ENCODE measurements at places on chromosomes 11 and 22.

GRCh38 chr22:38953577-38954413 lies 3.6 kb upstream of the APOBEC3A start:
- DNase-seq, result no peak

DNA sequence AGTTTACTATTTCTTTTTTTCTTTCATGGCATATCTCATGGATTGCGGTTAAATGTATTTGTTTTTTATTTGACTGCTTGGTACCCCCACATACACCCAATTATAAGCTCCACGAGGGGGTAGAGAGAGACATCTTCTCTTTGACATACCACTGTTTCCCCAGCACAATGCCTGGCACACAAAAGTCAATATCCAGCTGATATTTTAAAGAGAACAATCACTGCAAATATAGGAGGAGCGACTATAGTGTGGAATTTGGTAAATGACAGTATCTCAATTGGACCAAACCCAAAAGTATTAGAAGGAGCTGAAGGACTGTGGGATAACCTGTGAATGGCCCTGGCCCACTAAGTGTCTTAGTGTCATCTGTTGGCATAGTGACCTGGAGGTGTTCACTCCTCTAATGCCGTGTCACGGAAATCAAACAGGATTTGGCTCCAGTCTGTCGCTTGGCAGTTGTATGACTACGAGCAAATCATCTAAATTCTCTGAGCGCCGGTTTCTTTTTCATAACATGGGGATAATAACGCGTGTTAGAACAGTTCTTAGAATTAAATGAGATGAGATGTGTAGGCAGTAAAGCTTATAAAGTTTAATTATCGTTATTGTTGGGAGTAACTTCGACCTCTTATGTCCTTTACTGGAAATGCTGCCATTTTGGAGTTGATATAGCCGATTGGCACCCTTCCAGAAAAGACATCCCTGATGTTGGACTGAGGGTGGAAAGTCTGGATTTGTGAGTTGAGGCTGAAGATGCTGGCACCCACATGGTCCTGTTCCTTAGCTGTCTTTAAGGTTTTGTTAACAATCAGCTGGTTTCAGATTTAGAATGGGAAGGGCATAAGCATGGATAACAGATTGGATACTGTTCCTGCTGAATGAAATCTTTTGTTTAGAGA lies 144.5 kb downstream of the DBX1 start:
- no peak for DNase-seq

DNA sequence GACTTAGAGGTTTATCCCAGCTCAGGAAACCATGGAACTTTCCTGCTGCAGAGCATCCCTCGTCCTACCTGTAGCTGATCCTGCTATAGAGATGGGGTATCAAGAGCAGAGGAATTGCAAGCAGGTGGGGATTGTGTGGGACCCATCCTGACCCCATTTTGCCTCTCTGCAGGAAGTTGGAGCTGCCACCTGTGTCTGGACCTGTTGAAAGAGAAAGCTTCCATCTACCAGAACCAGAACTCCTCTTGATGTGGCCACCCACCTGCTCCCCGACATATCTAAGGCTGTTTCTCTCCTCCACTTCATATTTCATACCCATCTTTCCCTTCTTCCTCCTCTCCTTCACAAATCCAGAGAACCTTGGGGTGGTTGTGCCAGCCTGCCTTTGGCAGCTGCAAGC lies 3.0 kb upstream of the TIGD3 start:
- DNase-seq, result no peak

DNA sequence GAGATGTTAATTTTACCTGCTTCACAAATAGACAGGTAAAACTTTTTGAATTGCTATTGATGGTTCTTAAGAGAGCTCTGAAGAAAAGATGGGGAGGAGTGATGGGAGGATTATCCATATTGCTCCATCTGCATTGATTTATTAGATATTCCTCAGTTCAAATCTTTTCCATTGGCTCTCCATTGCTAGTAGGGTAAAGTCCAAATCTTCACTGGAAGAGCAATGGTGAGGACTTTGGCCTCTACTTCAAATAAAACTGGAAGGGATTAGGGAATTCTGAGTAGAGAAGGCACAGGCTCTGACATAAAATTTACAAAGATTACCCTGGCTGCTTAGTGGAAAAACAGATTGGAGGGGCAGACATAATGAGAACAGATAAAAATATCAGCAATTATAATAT lies 1024.1 kb downstream of the LRRC4C start:
- DNase-seq, result no peak

DNA sequence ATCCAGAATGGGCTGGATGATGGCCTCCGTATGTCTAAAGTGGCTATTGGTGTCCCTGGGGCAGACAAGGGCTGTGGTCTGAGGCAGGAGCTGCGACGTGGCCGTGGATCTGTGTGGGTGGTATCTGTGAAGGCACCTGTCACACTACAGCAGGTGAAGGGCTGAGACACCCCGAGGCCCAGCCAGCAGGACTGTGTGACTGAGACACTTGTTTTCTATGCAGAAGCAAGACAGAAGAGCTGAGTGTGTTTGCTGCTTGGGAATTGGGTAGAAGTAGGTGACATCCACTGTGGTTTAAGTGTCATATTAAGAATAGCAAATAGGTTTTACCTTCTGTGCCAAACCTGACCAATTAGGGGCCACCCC lies 35.0 kb downstream of the AMPD3 start:
- no peak for DNase-seq

DNA sequence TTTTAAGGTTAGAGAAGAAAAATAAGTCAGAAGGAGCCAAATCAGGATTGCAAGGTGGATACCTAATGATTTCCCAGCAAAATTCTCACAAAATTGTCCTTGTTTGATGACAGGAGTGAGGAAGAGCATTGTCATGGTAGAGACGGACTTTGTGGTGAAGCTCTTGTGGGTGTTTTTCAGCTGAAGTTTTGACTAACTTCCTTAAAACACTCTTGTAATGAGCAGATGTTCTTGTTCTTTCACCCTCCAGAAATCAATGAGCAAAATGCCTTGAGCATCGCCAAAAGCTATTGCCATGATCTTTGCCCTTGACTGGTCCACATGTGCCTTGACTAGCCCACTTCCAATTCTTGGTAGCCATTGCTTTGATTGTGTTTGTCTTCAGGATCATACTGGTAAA lies 20.0 kb downstream of the CALCB start:
- no peak for DNase-seq

DNA sequence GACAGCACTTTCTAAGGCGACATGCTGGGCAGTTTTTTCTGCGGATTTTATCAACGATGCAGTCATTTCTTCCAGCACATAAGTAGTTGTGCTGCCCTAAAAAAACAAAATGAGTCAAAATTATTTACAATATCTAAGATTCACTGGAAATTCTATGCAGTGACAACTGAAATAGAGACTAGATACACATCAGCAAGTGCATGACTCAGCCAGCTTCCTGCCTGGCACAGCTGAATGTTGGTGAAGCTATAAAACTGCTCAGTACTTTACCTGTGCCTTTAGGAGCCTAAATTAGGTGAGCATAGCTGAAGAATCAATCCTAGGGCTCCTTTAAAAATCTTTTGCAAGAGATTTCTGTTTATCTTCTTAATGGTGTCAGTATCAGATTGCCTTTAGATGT lies 37.8 kb downstream of the PGR start:
- no peak for DNase-seq

GRCh38 chr11:44943118-44943517 lies 7.6 kb downstream of the TP53I11 start:
- no peak for DNase-seq

- no peak for DNase-seq
Observed at GRCh38 chr22:46777609-46777970, 15.1 kb downstream of the TBC1D22A start.

DNA sequence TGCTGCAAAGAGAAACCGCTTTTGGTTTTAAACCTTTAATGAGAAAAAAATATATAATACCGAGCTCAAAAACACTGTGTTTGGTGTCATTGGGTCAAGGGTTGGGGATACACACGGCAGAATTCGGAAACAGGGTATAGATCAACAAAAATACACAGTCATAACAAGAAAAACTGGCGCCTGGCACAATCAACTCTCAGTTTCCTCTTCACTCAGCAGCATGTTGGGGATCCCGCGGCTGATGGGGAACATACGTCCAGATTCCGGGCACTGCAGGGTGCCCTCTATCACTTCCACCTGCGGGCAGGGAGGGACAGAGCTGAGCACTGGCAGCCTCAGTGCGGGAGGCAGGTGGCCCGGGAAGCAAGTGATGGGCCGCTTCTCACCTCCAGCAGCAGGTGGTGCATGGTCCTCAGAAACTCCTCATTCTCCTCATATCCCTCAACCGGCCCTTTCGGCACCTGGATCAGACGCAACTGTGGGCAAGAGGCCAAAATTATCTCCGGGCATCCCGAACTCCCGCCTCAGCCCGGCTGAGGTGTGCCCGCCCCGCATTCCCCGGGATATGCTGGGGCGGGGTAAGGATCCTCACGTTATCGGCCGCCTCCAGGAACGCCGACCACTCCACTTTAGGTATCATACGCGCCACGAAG lies 561 bp downstream of the TRMT112 start:
- DNase-seq, result no peak

DNA sequence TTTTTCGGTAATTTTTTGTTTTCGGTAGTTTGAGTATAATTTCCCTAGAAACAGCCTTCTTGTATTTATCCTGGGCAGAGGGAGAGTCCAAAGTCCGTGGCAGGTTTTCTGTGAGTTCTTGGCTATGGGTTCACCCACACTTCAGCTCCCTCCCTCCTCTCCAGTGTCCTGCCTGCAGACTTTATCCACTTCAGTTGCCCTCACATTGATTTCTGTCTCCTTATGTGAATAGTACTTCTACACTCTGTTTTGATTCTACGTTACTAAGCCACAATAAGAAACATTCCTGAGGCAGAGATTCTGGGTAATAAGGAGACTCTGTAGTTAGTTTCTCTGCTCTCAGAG lies 868.6 kb downstream of the METTL15 start:
- no peak for DNase-seq

- no peak for DNase-seq
Observed at GRCh38 chr22:39207141-39208012, 37.4 kb downstream of the PDGFB start.

- DNase-seq, result no peak
Observed at GRCh38 chr11:64760759-64761420, 1.1 kb upstream of the PYGM start.

DNA sequence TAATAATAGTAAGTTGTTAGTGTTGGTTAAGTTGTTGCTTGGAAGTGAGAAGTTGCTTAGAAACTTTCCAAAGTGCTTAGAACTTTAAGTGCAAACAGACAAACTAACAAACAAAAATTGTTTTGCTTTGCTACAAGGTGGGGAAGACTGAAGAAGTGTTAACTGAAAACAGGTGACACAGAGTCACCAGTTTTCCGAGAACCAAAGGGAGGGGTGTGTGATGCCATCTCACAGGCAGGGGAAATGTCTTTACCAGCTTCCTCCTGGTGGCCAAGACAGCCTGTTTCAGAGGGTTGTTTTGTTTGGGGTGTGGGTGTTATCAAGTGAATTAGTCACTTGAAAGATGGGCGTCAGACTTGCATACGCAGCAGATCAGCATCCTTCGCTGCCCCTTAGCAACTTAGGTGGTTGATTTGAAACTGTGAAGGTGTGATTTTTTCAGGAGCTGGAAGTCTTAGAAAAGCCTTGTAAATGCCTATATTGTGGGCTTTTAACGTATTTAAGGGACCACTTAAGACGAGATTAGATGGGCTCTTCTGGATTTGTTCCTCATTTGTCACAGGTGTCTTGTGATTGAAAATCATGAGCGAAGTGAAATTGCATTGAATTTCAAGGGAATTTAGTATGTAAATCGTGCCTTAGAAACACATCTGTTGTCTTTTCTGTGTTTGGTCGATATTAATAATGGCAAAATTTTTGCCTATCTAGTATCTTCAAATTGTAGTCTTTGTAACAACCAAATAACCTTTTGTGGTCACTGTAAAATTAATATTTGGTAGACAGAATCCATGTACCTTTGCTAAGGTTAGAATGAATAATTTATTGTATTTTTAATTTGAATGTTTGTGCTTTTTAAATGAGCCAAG lies 2.7 kb downstream of the NEAT1 start:
- no peak for DNase-seq

GRCh38 chr22:30538280-30538679 lies 8.3 kb downstream of the SEC14L6 start:
- peak; percentile 21 for DNase-seq

GRCh38 chr11:96218901-96219300 lies 124.1 kb downstream of the MAML2 start:
- no peak for DNase-seq

DNA sequence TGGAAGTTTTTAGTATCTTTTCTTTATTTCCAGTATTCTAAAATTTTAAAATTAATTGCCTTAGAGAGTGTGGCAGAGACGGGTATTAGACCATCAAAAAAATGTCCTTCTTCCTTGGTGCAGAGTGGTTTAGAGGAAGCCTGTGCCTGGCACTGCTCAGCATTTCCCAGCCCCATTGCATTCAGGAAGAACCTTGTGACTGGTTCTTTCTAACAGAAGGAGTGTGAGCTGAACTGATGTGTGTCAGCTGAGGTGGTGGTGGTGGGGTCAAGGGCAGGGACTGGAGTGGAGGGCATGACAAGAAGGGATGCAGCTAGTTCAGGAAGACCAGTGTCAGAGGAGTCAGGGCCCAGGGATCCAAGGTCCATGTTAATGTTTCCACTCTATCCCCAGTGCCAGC lies 58.7 kb upstream of the FDX1 start:
- DNase-seq, result no peak

DNA sequence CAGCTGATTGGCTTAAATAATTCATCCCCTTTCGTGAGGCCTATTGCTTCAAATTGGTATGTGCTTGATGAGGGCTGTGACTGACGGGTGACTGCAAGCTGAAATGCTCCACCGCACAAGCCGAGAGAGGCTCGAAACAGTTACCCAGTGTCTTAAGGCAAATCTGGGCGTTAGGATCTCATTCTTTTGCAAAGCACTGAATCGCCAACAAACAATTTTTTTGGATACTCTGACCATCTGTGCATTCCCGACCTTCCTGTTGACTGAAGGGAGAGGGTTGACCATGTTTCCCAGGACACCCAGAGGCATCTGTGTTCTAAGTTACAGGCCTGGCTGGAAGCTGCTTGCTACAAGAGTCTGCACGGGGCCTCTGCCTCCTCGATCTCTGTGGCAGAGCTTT lies 32.1 kb downstream of the CACNG2 start:
- DNase-seq, result no peak

DNA sequence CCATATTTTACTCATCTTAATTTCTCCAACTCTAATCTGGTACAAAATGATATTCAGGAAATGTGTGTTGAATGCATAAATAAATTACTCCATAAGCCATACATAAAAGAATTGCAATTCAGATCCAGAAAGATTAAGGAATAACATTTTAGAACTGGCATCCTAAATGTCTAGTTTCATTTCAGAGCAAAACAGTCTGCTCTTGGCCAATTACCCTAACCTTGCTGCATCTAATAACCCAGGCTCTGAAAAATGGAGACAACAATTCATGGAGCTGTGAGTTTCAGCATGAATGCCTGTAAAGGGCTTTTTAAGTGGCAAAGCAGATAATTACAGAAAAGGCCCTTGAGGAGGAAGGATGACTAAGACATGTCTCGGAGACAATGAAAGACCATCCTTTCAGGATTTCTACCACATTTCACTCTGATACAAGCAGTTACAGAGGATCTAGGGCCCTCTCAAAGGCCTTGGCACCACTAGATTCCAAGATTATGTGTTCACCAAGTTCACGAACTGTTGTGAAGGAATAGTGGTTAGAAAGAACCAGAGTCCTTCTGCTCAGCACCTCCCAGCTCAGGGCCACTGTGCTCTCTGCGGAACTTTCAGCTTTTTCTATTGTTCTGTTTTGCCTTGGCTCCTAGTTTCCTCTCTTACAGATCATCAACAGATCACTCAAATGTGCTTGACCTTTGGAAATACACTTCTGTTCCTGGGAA lies 157.6 kb upstream of the BLID start:
- DNase-seq, result no peak

All from keratinocyte (primary cell).